Effector memory CD8-positive, alpha-beta T cell (primary cell): ENCODE measurements at places on chromosomes 7 and 10.

DNA sequence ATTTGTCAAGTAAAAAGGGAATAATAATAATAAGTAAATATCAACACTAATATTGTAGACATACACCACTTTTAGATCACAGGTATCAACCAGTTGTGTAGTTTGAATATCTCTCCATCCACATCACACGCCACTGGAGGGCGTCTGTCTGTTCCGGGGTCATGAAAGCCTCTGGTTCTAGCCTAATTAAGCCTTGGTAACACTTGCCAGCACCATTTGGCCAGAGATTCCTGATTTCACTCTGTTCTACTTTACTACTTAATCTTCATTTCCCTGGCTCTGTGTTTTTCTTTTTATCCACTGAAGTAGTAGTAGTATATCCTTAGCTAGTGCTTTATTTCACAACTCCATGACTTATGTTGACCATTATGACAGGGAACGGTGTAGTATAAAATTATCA, 285.6 kb upstream of the POM121L12 start:
- DNase-seq: no peak

- DNase-seq: no peak
Observed at GRCh38 chr10:79277579-79278269, 69.5 kb upstream of the PPIF start.

DNA sequence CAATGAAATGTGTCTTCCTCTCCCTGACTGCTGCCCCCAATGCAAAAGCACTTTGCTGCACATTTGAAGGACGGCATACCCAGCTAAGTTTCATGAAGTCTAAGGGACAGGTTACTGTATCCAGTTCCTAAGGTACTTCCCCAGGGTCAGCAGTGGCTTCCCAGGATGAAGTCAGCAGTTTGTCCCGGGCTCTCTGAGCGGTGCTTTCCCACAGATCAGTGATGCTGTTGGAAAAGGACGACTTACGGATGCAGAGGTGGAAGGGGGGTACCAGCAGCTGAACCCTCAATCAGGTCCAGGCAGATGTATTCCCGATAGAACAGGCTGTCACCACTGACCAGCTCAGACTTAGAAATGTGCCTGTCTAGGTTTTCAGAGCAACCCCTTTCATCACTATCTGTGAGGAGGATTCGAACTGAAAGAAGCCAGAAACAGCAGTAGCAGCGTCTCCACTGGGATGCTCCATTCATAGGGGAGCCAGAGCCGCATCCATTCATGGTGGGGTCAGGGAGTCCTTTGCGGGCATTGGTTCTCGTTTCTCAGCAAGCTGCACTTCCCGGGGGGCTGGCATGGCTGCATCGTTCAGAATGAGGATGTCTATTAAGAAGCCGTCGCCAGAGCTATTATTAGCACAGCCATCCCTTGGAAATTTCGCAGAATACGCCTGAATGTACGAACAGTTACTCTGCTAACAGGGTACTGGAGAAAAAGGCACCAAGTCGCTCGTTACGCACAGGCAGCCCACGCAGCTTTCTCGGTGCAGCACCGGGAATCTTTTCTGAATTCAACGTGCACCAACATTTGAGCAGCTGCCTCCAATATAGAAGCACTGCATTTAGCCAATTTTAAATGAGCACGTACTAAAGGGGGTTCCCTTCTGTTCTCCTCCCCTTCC, 303.7 kb downstream of the PRPF18 start:
- no peak for DNase-seq

DNA sequence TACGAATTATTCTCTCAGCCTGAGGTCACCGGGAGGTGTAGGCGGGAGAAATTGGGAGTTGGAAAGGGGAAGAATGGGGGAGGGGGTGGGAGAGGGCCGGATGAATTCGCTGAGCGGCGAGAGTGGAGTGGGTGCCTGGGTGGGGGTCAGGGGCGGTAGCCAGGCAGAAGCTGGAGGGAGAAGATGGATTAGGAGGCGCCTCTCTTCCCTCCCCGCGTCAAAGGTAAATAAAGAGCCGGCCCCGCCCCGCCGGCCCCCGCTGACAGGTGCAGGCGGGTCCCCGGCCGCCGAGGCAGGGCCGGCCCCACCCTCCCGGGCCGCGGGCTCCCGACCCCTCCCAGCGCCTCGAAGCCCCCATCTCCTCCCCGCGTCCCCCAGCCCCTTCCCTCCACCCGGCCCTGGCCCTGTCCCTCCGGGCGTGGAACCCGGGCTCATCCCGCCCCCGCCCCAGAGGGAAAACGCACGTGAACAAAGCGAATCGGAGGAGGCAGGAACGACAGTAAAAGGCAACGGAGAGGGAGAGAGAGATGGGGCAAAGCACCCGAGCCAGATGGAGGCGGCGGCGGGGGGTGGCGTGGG, 872 bp downstream of the FAM131B start:
- no peak for DNase-seq

DNA sequence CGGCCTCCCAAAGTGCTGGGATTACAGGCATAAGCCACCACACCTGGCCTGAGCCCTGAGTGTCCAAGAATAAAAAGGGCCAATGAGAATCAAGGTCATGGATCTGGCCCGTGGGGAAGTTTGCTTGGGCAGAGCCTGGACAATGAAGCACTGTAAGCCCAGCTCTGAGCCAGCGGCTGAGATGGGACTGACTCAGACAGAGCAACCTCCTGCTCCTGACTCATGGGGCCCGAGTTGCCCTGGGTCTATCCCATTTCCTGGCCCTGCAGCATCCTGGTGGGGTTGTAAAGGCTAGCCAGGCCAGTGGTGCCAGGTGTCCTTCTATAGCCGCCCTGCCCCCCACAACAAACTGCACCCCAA, 5.2 kb upstream of the MYH16 start:
- DNase-seq: no peak

- DNase-seq: no peak
Observed at GRCh38 chr7:95602421-95602820, 6.1 kb upstream of the PDK4 start.

GRCh38 chr7:155338632-155339320, 41.1 kb downstream of the INSIG1 start:
- DNase-seq: peak; percentile 23

DNA sequence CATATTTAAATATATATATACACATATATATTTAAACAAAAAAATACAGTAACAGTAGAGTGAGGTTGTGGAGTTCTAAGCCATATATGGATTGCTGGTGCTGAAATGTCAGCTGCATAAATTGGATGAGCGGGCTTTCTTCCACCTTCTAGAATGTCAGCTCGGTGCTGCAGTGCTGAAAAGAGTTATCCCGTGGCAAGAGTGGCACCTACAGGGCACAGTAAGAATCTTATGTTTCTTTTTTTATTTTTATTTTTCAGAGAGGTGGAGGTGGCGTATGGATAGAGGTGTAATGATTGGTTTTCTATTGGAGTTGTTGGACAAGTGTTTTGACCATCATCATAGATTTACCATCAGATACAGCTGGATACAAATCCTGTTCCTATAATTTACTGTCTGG, 86.2 kb upstream of the DYNC1I1 start:
- no peak for DNase-seq

- no peak for DNase-seq
Observed at GRCh38 chr10:86321568-86321967, 45.0 kb downstream of the GRID1 start.

DNA sequence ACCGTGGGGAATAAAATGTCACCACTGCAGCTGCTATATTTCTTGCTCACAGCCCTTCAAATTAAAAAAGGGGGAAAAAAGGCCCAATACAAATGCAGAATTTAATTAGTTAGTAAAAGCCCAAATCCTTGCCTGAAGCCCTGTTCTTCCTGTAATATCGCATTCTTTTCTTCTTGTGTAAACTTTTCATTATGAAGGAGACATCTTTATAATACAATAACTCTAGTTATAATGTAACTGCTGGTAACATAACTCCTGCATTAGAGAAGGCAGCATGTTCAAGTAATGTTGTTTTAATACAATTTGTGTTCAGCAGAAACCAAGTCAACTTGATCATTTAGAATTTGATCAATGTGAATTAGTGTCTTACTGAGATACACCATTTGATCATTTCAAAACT, 250.9 kb downstream of the CHCHD3 start:
- DNase-seq: no peak

- DNase-seq: no peak
Observed at GRCh38 chr10:68784476-68784875, 42.9 kb upstream of the STOX1 start.

DNA sequence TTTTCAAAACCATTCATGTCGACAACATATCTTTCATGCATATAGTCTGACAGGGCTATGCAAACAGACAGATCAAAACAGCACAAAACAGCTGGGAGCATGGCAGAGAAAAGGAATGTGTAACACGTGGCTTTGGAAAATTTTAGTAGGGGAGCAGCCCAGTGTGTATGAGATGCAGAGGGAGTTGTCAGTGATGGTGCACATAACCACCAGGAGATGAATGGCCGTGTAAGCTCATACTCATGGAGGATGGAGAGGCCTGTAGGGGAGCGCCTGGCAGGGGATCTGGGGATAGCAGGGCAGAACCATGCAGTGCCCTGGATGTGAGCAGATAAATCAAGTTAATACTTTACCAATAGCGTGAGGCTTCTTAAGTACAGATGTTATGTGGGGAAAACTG, 45.7 kb downstream of the RHOBTB1 start:
- no peak for DNase-seq

DNA sequence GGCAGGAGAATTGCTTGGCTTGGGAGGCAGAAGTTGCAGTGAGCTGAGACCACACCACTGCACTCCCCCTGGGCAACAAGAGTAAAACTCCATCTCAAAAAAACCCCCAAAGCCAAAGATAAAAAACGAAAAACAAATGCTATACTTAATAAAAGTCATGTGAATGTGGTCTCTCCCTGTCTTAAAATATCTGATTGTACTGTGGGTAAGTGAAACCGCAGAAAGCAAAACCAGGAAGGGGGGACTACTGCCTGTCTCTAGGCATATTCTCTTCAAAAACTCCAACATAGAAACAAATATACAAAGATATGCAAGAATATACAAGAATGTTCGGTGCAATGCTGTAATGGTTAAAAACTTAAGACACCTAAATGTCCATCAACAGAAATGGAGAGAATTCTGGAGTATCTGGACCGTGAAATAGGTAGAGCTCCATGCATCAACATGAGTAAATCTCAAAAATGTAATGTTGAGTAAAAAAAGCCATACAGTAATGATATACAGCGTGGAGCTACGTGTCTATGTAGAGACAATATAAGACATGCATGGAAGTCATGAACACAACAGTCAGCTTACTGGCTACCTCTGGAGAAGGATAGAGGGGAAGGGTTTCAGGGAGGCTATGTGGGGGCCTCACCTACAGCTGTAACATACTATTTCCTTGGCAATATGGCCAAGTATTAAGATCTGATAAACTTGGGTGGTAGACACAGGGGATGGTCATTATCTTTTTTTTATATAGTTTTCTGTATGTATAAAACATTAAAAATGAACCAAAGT, 2.1 kb downstream of the ZNF394 start:
- DNase-seq: no peak

- no peak for DNase-seq
Observed at GRCh38 chr7:158236400-158236799, 351.2 kb downstream of the PTPRN2 start.

GRCh38 chr7:103934508-103934907, 55.0 kb downstream of the RELN start:
- no peak for DNase-seq

GRCh38 chr7:111750878-111751277, 188.6 kb upstream of the IMMP2L start:
- DNase-seq: no peak

DNA sequence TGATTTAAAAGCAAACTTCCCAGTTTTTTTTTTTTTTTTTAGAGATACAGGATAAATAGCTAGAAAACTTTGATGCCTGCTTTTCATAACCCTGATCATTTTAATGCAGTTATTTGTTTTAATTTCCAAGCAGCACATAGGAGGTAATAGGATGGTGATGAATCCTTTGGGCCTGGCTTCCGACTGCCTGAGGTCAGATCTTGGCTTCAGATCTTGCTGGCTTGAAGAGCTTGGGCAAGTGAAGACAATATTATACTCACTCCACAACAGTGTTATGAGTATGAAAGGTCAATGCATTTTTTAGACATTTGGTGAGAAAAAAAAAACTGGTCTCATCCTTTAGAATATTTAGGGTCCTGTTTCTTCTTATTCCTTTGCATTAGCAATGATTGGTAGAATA, 124.8 kb upstream of the PRKCQ start:
- DNase-seq: no peak

DNA sequence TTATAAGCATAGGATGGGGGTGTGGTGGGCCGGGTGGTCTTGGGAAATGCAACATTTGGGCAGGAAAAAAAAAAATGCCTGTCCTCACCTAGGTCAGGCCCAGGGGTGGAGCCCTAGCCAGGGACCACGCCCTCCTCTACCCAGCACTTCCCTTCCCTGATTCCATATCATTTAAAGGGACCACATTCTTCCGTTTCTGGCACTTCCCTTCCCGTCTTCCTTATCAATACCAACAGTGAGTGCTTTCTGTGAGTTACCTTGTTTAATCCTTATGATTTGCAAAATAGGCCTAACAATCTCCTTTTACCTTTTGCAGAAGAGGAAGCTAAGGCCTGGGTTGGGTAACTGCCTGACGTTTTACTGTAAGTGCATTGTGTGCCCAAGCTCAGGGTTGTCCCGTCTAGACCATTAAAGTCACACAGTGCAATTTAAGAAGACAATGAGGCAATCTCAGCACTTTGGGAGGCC, 16.7 kb upstream of the C10orf95 start:
- no peak for DNase-seq

DNA sequence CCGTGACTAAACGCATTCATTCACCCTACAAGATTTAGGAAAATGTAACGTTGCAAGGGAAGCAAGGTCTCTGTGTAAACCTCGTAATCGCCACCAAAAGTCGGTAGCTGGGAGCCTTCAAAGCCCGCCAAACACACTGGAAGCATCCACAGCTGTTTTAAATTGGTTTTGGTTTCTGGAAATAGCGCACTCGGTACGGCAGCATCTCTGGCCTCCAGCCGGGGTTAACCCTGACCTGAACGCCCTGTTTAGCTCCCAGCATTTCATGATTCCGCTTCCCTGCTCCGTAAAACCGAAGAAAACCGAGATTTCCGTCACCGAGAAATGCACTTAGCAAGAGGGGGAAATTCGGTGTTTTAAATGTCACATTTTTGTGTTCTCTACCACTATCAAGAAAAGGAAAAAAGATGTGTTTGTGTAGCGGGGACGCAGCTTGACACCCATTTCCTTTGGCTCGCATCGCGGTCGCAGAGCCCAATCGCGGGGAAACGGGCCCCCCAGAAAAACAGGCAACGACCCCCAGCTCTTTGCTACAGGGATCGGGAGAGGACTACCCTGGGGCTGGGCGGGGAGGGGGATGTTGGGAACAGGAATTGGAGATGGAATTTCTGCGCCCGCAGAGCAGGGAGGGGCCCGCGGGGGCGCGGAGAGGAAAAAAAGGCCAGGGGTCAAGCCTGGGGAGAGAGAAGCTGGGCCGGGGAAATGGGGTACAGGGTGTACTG, 646 bp downstream of the SGCE start:
- DNase-seq: no peak

DNA sequence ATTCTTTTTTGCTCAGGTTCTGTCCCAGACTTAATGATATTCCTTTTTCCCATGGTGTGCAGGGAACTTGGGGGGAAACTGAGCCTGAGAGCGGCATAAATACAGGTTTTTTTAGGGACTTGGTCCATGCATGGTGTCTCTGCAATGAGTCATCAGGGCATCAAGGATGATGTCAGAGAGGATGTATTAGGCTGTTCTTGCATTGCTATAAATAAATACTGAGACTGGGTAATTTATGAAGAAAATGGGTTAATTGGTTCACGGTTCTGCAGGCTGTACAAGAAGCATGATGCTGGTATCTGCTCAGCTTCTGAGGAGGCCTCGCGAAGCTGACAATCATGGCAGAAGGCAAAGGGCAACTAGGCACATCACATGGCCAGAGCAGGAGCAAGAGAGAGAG, 185.4 kb downstream of the RAB11FIP2 start:
- no peak for DNase-seq

- no peak for DNase-seq
Observed at GRCh38 chr7:148238761-148239325, 351.7 kb upstream of the C7orf33 start.
